ENCODE measurements at places on chromosomes 6 and 20.

GRCh38 chr20:14360416-14360815 lies 23.0 kb upstream of the FLRT3 start:
- DNase-seq, result no peak

DNA sequence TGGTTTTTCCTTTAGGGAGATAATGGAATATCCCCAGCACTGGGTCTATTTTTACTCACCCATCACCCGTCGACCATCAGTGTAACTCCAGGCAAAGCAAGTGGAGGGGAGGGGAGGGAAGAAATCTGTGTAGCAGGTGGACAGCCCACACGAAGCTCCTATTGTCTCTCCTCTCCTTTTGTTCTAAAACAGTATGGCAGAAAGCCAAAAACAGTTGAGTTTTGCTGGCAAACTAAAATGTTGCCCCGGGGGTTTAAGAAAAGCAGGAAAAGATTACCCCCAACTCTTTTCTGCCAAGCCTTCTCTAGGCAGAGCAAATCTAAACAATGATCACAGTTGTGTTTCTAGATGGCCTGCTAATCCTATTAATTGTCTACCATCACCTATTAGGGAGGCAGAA lies 89.7 kb downstream of the PREP start:
- no peak for DNase-seq

DNA sequence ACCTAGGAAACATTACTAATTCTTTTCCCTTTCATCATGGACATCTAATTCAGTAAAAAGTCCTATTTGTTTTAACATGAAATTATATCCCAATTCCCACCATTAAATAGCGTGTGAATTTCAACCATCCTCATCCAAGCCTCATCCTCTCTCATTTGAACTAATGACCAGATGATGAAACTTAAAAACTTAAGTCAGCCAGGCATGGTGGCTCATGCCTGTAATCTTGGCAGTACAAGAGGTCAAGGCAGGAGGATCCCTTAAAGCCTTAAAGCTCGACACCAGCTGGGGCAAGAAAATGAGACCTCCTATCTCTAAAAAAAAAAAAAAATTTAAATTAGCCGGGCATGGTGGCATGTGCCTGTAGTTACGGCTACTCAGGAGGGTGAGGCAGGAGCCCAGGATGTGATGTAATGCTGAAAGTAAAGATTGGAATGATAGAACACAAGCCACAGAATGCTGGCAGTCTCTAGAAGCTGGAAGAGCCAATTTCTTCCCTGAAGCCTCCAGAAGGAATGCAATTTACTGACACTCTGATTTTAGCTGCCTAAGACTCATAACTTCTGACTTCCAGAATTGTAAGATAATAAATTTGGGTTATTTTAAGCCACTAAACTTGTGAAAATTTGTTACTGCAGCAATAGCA lies 27.1 kb upstream of the HAO1 start:
- DNase-seq, result peak; percentile 9

- no peak for DNase-seq
Observed at GRCh38 chr6:136228814-136229213, 21.3 kb downstream of the MTFR2 start.

GRCh38 chr20:37995856-37996605 lies 37.2 kb downstream of the TTI1 start:
- no peak for DNase-seq

- DNase-seq, result no peak
Observed at GRCh38 chr6:33630014-33630413, 8.9 kb downstream of the ITPR3 start.

GRCh38 chr6:72856801-72857200 lies 234.9 kb downstream of the KCNQ5 start:
- no peak for DNase-seq

GRCh38 chr6:89925826-89926225 lies 31.6 kb downstream of the GJA10 start:
- no peak for DNase-seq

GRCh38 chr6:107132330-107132954 lies 17.1 kb upstream of the BEND3 start:
- DNase-seq, result no peak

DNA sequence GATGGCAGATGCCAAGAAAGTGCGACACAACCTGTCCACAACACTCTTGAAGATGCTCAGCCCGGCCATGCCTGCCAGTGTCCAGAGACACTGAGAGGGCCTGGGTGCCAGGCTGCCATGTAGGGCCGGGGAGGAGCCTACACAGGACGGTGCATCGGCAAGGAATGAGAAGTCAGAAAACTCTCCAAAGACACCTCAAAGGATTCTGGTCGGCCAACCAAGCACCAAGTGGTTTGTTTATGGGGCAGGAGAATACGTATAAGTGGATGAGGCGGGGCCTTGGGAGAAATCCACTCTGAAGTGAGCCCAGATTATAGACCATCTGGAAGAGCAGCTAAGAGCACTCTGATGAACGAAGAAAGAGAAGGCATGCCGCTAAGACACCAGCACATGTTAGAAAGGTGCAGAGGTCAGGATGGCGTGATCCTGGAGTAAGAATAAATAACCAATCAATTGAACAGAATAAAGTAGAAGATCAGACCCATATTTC lies 120.7 kb upstream of the FOXQ1 start:
- no peak for DNase-seq

- peak; percentile 46 for DNase-seq
Observed at GRCh38 chr6:141421378-141421777, 711.3 kb upstream of the GJE1 start.

DNA sequence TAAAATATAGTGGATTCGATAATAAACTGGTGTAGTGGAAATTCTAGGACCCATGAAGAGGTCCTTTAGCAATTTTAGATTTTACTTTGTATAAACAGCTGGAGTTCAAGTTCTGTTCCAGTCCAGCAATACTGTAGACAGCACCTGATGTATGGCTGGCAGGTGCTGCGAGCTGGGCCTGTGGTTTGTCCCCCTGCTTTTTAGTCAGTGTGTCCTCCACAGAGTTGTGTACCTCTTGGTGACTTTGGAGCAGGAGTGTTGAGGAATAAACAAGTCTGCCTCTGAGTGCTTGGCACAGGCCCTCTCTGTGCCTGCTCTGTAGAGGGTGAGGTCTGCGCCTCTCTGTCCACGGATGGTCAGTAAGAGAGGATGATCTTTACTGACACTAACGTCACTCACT lies 13.8 kb downstream of the STX16 start:
- DNase-seq, result no peak

DNA sequence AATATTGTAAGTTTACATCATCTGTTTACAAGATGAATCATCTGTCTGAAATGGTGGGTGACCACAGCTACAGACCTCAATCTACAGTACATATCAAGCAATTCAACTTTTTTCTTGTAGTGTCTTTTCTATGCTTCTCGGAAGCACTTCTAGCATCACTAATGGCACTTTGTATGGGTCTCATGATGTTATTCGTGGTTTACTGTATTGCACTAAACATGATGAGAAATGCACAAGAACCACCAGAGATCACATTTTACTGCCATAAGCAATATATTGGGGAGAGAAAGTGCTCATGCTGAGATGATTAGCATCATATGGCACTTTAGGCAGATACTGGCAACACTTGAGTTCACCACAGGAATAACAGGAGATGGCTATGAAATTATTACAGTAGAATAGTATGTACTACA lies 15.4 kb upstream of the BTBD3 start:
- peak; percentile 22 for DNase-seq

GRCh38 chr20:2760952-2761305 lies 39.5 kb downstream of the CPXM1 start:
- DNase-seq, result no peak

- DNase-seq, result no peak
Observed at GRCh38 chr20:25484911-25485511, 77.5 kb downstream of the GINS1 start.

DNA sequence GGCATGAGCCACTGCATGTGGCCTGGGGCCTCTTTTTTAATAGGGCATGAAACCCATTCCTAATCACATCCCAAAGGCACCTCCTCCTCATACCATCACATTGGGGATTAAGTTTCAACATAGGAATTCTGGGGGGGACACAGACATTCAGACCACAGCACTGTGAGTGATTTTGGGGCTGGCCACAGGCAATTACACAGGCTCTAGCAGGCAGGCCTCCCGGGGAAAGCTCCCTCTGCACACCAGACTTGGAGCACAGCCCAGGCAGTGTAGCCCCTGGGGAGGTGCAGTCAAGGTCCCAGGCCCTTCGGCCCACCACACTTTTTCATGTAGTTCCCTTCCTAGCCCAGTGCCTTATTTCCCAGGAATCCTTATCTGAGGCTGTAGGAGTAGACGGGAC lies 5.5 kb downstream of the SFT2D1 start:
- no peak for DNase-seq

- no peak for DNase-seq
Observed at GRCh38 chr20:19260412-19261090, 48.1 kb downstream of the SLC24A3 start.

DNA sequence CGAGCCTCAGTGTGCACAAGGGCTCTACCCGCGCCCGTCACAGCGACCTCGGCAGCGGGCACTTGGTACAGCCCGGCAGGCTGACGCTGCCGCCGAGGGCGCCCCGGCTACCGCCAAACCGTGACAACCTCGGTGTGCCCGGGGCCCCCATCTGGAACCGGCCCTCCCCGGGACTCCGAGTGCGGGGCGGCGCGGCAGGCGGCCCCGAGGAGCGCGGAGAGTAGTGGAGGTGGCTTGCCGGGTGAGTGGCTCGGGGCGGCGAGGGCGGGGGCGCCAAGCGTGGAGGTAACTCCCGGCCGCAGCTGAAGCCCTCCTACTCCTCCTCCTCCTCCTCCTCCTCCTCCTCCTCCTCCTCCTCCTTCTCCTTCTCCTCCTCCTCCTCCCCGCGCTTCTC lies at the start of gene ISM1:
ISM1 (plus strand) TSS at position 371 of the 394 bp plus-strand sequence. CDS start 503 bp downstream, outside the sequence.
- no peak for DNase-seq

- no peak for DNase-seq
Observed at GRCh38 chr20:53409447-53409717, 184.3 kb downstream of the ZNF217 start.

- DNase-seq, result no peak
Observed at GRCh38 chr6:116884530-116884929, 7.5 kb downstream of the RFX6 start.

- no peak for DNase-seq
Observed at GRCh38 chr6:117451671-117452070, 25.9 kb upstream of the ROS1 start.

GRCh38 chr6:47729019-47729418 lies 30.6 kb downstream of the ADGRF4 start:
- peak; percentile 75 for DNase-seq

DNA sequence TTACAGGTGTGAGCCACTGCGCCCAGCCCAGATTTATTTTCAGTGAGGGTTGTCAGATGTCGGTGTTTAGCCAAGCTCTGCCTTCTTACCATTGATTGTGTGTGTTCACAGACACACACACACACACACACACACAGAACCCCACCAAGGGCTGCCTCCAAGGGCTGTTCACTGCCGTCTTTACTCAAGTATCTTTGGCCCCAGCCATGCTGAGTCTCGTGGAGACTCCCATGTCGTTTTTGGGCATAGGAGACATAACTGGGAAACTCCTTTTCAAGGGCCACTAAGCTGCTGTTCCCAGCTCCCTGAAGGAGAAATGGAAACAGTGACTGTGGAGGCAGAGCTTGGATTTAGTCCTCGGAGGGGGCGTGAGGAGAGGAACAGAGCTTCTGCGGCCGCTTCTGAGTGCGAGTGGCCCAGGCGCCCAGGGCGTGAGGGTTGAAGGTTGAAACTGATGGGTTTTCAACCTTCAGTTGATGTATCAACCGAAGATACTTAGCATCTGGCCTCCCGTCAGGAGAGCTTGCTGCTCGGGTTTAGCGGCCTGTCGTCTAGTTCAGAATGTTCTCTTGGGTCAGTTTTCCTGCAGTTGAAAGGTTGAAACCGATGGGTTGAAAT lies 243.6 kb downstream of the TTLL2 start:
- DNase-seq, result no peak

- DNase-seq, result no peak
Observed at GRCh38 chr20:47501116-47501481, 588 bp upstream of the NCOA3 start.

GRCh38 chr6:170111816-170112582 lies 178.9 kb downstream of the DLL1 start:
- no peak for DNase-seq

- DNase-seq, result no peak
Observed at GRCh38 chr20:63284544-63284949, 8.4 kb upstream of the COL20A1 start.

- no peak for DNase-seq
Observed at GRCh38 chr20:58580474-58580835, 65.3 kb upstream of the APCDD1L start.

DNA sequence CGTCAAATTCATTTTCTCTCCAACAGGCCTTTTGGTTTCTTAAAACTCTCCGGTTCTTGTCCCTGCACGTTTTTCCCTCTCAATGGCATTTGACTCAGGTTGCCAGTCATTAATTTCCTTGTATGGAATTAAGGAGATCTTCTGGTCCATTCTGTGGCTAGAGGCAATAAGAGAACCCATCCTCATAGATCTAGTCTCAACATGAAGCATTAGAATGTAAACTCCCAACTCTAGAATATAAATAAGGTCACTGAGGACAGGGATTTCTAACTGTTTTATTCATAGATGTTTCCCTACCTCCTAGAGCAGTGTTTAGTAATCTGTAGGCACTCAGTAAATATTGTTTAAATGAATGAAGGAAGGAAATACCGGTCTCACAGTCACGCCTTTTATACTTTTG lies 185.2 kb upstream of the FLRT3 start:
- no peak for DNase-seq

- DNase-seq, result no peak
Observed at GRCh38 chr6:81476881-81477280, 275.6 kb downstream of the TENT5A start.

DNA sequence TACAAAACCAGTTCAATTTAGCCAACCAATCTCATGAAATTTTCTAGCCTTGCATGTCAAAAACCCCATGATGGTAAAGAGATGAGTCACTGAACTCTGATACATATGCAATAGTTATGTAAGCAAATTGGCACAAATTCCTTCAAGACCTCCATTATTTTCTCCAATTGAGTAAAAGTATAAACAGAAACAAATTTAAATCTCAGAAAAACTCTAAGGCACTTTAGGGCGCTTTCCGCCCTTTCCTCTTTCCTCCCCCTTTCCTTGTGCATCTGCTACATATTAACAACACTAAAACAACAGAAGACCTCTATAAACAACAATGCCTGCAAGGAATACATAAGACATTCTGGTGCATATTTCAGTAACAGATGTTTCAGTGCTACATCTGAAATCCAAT lies 48.5 kb downstream of the KIF13A start:
- no peak for DNase-seq

DNA sequence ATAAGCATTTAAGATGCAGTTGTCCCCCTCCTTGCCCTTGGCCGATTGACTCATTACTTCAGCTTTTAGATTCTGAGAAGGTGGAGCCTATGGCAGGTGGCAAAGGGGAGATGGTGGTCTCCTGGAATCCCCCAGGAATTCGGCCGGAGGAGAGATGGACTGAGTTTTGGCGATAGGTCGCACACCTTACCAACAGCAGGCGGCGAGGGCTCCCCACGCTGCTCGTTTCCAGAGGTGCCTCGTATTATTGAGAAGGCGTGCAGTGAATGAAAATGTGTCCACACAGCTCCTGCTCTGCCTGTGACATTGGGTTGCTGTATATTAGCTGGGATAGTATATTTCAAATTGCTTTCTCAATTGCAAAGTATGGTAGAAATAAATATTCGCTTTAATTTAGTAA lies 224.5 kb downstream of the ARID1B start:
- DNase-seq, result no peak
